ENCODE measurements at places on chromosomes 5 and 9.

GRCh38 chr5:107607196-107607595 lies 63.5 kb downstream of the EFNA5 start:
- no peak for DNase-seq

DNA sequence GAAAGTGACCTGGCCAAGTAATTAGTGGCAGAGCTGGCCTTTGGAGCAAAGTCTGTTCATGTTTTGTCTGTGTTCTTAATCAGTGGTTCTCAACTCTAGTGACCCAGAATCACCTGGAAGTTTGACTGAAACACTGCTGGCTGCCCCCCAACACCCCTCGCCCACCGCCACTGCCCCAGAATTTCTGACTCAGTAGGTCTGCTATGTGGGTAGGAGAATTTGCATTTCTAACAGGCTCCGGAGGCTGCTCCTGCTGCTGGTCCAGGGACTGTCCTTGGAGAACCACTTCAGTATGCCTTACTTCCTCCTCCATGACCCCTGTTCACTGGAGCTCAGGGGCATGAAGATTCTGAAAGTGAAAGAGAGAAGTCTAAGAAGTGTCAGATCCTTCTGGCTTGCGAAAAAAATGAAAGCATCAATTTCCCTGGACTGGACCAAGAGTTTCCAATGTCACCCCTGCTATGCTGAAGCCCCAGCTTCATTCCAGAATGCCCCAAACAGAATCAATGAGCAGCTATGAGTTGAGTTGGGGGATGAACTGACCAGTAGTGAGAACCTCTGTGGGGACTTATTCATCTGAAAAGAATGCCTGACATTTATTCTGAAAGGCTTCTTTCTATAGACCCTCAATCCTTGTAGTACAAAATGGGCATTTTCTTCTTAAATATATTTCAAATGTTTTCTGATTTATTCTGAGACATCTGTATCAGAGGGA lies 20.8 kb upstream of the COL15A1 start:
- no peak for DNase-seq

GRCh38 chr5:59592101-59592500 lies 301.4 kb downstream of the PDE4D start:
- no peak for DNase-seq

- no peak for DNase-seq
Observed at GRCh38 chr5:73419465-73420390, 28.8 kb downstream of the FOXD1 start.

DNA sequence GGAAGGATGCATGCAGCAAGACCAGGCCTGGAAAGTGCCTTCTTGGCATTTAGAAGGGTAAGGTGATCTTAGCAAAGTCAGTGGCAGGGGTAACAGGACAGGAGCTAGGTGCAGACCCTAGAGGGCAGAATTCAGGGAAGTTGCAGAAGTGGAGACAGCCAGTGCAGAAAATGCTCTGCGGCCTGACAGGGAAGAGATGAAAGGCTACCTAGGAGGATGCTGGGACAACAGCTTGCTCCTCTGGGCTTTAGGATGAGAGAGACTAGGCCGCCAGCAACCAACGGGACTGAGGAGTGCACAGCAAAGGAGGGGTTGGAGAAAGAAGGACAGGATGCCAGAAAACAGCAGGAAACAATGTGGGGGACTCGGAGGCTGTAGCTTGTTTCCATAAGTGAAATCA lies 219.9 kb downstream of the FSTL4 start:
- DNase-seq: no peak

- DNase-seq: no peak
Observed at GRCh38 chr5:107719034-107719606, 48.4 kb upstream of the EFNA5 start.

DNA sequence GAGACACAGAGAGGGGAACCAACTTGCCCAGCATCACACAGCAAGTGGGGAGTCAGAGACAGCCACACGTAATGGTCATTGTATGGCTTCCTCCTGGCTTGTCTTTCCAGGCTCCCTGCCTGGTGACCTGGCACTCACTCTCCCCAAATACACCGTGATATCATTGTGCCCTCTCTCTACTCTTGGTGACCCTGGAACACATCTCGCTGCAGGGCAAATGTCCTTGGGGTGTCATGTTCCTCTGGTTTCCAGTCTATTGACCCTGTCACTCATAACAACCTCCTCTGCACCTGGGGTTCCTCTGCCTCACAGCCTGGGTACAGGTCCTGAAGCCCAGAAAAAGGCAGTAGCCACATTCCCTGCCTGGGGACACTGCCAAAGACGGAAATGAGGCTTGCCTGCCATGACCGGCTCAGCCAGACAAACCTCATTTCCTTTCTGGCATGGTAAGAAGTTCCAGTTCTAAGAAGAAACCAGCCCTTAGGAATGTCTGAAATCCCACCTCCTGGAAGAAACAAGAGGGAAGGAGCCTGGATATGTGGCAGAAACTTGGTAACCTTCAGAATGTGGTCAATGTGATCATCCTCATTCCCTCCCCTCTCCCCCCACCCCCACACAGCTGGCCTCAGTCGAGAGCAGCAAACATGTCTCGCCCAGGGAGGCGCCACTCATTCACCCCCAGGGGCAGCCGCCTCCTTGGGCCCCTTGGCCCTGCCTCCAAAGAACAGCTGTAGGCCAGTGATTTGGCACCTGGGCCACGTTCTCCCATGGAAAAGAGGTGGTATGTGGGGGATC lies 30.6 kb upstream of the SMU1 start:
- DNase-seq: no peak

GRCh38 chr5:1780614-1780930 lies 19.1 kb downstream of the MRPL36 start:
- no peak for DNase-seq

DNA sequence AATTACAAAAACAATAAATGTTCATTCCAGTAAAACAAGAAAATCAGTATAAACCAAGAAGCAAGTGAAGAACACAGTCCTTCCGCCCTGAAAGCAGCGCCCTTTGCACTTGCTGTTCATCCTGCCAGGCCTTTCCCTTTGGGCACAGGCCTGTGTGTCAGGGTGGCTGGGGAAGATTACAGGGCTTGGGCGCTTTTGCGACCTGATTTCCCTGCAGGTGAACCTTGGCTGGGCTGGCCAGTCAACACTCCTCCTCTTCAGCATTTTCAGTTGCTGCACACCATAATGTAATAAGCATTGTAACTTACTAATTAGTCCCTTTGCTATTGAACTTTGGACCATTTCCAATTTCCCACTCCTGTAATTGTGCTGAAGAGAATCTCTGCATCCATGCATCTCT lies 38.6 kb upstream of the TDRD7 start:
- DNase-seq: no peak

DNA sequence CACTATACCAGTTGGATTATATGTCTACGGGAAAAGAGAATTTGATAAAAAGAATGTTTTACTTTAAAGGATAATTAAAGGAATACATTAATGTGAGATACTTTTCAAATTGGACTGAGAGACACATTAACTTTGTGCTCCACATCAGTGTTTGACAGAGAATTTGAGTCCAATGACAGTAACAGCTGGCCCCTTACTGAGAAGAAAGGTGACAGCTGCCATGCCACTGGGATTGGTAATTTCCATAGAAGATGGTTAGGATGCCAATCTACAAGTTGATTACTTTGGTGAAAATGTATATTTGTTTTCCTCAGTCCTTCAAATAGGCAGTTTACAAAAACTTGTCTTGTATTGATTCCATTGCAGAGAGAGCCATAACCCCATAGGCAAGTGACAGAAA lies 578.4 kb downstream of the SLCO4C1 start:
- no peak for DNase-seq

DNA sequence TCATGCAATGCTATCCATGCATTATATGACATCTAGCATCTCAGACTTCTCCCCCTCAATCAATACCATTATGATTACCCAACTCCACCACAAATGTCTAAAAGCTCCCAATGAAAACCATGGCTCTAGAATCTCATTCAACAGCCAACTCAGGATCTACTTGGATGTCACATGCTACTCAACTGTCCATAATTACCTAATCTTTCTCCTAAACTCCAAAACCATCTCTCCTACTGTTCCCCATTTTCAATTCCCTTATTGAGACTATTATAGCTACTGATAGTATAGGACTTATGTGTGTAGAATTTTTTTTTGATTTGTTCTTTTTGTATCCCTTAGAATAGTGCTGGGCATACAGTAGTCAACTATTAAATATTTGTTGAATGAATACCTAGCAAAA lies 8.2 kb upstream of the STRBP start:
- DNase-seq: no peak
